ENCODE measurements at places on chromosomes 2 and 18.

GRCh38 chr2:96264086-96264485 is 1.7 kb downstream of the TMEM127 start:
- no peak for DNase-seq

GRCh38 chr2:10533811-10534321 is 85.7 kb upstream of the ODC1 start:
- DNase-seq: no peak

DNA sequence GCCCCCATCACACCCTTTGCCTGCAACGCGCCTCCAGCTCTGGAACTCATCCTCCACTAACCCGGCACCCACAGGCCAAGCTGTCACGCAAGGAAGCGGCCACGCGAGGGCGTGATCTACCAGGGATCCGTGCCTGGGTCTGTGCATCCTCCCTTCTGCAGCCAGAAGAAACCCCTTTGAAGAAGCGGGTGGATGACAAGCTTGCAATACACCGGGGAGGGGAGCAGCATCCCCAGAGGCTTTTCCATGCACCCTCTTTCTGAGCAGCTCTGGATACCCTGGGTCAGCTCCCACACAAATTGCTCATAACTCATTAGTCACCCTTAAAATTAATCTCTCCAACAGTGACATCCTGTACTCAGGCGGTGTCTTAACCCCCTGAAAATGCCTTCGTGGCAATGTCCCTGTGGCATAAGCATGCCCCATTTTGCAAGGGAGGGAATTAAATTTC is 47.6 kb downstream of the PDCL3 start:
- DNase-seq: peak; percentile 87

DNA sequence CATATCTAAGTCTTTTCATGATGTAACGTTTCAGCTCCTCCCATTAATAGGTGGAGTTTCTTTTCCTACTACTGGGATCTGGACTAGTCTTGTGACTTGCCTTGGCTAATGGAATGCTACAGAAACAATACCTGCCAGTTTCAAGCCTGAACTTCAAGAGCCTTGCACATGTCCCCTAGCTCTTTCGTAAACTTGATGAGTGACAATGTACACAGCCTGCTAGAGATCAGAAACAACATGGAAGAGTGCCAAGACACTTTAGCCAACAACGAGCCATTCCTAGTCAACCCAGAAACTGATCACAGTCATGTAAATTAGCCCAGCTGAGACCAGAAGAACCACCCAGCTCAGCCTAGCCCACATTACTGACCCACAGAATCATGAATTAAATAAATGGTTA is 24.8 kb upstream of the STK39 start:
- no peak for DNase-seq

DNA sequence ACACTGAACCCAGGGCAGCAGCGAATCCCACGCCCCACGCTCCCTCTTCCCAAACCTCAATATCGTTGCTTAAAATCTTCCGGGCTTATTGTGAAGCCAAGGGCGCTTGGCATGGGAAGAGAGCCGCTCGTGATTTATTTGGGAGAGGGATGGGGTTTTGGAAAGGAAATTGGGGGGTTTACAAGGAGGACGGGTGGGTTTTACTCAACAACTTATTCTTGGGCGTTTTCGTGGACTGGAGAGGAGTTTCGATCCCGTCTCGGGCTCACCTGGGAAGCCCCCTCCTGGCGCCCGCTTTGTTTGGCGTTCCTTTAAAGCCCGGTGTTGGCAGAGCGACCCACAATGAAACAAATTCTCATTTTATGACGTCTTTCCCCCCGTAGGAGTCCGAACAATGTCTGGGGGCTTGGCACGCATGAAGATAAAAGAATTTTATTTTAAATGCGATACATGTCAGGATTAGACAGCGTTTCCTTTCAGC is 135.3 kb downstream of the INSIG2 start:
- peak; percentile 69 for DNase-seq

GRCh38 chr18:66325251-66325650 is 278.6 kb downstream of the CDH19 start:
- no peak for DNase-seq

- DNase-seq: no peak
Observed at GRCh38 chr18:66749030-66749429, 145.1 kb upstream of the CDH19 start.

DNA sequence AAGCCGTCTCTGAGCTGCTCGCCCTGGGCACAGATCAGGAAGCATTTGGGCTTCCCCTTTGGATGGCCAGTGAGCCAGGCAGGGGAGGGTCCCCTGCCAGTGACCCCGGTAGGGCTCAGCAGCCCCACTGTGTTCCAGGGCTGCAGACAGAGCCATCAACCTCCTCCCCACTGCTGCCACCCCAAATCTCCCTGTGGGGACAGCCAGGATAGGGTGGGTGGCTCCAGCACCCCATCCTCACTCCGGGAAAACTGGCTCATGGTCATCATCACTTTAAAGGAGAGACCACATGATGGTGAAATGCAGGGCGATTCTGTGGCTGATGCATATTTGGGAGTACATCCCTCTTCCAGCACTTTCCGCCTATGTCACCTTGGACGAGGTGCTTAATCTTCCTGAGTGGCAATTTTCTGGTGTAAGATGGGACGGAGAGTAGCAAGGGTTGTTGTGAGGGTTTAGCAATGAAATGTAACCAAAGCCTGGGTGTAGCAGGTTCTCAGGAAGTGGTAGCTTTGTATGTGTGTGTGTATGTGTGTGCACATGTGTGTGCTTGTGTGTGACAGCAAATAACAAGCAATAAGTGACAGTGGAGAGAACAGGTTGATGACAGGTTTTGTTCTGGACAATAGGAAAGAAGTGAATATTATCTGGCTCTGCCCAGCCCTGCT is 61.8 kb downstream of the ACAA2 start:
- DNase-seq: no peak

DNA sequence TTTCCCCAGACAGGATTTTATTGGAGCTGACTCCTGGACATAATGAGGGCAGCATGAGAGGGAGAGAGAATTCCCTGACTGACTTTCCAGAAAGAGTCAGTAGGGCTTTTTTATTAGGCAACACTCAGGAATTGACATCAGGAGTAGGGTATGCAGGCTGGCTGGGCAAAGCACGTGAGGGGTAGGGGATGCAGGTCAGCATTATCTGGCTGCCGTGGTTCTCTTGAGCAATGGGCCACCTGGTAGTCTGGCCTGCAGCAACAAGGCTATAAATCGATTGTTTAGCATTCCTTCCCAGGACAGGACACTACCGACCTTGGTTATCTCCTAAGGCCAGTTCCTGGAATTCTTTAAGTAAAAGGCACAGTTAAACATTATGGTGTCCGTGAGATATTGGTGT is 160.8 kb upstream of the AGAP1 start:
- no peak for DNase-seq

GRCh38 chr18:12637901-12638643 is 19.8 kb downstream of the SPIRE1 start:
- no peak for DNase-seq

GRCh38 chr2:241820625-241821384 is 11.8 kb downstream of the NEU4 start:
- DNase-seq: no peak

DNA sequence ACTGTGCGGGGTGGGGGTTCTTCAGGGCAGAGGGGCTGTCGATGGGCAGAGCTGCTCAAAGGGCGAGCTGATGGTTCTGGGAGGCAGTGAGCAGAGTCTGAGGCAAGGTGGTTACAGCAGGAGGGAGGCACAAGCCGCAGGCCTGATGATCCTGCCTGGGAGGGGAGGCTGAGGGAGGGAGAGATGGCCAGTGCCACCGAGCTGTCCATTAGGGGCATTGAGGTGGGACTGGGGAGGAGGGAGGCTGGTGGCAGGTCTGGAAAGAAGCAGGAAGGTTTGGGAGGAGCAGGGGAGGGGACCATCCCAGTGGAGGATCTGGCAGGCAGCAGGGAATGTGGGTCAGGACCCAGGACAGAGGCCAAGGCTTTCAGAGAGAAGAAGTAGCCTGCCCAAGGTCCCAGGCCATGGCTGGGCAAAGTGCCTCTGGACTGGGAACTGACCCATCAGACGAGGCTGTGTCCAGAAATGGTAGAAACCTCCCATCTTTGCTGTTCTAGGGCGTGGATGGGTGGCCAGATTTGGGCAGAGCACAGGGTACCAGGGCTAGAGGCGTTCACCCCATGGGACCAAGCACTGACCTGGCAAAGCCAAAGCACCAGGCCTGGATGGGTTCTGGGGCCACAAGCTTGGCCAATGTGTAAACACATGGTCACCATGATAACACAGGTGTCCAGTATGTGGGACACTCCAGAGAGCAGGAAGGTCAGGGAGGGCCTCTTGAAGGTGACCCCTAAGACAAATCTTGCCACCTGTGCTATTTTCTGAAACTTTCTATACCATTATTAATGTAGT is 55.5 kb downstream of the INHBB start:
- DNase-seq: peak; percentile 21

DNA sequence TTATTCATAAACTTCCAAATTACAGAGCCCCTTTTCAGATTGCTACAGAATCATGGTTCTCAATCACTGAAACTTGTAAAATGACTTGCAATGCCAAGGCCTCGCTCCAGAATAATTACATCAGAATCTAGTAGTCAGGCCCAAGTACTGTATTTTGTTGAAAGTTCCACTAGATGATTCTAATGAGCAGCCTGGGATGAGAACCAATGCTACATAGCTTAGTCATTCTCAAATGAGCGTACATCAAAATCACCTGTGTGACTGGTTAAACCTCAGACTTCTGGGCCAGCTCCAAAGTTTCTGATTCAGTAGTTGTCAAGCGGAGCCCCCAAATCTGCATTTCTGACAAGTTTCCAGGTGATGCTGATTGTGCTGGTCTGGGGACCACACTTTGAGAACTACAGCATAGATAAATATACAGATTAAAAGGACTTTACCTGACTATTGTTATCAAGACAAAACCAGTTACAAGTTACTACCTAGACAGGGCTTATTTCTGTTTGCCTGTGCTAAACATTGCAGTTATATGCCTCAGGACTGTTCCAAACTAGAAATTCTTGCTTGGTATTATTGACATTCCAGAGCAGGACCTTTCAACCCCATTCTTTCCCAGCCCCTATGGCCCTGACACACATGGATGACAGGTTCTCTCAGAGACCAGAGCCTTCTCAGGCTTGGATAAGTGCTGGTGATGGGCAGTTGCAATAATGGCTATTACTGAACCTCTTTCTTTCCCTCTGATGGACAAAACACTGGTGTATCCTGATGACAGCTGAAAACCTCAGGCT is 83.1 kb downstream of the UPP2 start:
- DNase-seq: no peak

DNA sequence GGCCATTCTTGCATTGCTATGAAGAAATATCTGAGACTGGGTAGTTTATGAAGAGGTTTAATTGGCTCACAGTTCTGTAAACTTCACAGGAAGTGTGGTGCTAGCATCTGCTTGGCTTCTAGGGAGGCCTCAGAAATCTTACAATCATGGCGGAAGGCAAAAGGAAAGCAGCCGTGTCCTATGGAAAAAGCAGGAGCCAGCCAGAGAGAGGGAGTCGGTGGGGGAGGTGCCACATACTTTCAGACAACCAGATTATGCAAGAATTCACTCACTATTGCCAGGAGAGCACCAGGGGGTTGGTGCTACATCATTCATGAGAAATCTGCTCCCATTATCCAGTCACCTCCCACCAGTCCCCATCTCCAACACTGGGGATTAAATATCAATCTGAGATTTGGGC is 64.1 kb downstream of the CPS1 start:
- no peak for DNase-seq

GRCh38 chr18:31454066-31454708 is 6.6 kb downstream of the DSG3 start:
- no peak for DNase-seq

DNA sequence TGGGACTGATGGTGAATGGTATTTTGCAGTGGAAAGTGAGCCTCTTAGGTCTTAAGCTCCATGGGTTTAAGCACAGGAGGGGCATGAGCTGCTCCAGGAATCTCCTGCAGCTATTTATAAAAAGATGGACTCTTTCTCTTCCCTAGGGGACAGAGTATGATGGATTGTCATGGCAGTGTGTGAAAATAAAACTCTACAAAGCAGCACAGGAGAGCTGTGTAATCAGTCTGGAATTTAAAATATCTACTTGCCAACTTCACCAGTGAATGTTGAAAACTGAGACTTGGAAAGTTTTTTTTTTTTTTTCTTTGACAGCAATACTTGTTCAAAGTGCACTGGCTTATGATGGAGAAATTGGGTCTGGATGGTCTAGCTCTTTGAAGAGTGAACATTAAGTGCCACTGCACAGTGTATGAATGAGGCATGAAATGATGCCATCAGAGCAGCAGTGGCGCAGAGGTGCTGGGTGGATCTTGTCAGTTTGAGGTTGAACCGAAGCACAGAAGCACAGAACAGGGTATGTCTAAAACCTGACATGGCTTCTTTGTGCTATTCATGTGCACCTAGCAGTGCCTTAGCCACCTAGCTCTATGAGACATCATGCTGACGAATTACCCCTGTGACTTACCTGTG is 245.4 kb downstream of the PTPRM start:
- no peak for DNase-seq

GRCh38 chr2:29006092-29006979 is 25.2 kb downstream of the TOGARAM2 start:
- no peak for DNase-seq

- no peak for DNase-seq
Observed at GRCh38 chr2:31529256-31529655, 51.5 kb downstream of the SRD5A2 start.

- DNase-seq: no peak
Observed at GRCh38 chr2:3762771-3763447, 59.5 kb downstream of the DCDC2C start.

- no peak for DNase-seq
Observed at GRCh38 chr2:167103757-167104133, 215.5 kb downstream of the XIRP2 start.

DNA sequence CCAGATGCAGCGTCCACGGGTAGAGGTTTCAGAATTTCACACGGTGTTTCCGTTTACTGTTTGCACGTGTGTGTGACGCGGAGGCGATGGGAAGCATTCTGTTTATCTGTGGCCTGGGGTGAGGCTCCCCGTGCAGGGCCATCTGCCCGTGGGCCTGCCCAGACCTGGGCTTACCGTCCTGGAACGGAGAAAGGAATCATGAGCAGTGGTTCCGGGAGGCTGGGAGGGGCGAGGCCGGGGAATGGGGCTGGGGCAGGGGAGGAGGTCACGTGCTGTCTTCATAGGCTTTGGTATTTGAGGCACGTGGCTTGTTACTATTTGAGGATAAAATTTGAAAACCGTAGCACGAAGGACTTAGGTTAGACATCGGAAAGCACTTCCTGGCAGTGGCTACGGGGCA is 77.9 kb downstream of the RTP5 start:
- DNase-seq: no peak

GRCh38 chr18:59881728-59882656 is 17.8 kb upstream of the PMAIP1 start:
- DNase-seq: no peak

DNA sequence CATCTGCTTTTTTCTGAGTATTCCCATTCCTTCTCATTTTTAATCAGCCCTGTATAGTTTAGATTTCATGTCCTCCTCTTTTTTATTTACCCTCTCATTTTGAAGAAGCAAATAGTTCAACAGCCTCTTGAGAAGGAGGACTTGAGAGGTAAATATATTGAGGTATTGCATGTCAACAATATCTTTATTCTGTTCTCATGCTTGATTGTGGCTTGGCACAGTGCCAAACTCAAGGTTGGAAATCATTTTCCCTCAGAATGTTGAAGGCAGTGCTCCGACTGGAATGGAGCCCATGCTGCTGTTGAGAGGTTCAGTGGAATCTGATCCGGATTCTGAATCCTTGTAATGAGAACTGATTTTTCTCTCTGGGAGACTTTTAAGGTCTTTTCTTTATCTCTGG is 31.0 kb upstream of the GALNT3 start:
- DNase-seq: no peak

- no peak for DNase-seq
Observed at GRCh38 chr2:222159221-222159620, 139.6 kb downstream of the PAX3 start.

Measured in right forelimb (tissue), 1 donor.